ENCODE measurements at places on chromosomes 12 and 14.

- peak; percentile 65 for DNase-seq
Observed at GRCh38 chr14:74973003-74973653, 17.7 kb upstream of the PGF start.

- no peak for DNase-seq
Observed at GRCh38 chr14:77543240-77543551, 44.6 kb upstream of the ISM2 start.

GRCh38 chr12:24088751-24089509 is 139.5 kb upstream of the SOX5 start:
- DNase-seq: no peak

- DNase-seq: no peak
Observed at GRCh38 chr12:64240781-64241180, 18.7 kb upstream of the KICS2 start.

DNA sequence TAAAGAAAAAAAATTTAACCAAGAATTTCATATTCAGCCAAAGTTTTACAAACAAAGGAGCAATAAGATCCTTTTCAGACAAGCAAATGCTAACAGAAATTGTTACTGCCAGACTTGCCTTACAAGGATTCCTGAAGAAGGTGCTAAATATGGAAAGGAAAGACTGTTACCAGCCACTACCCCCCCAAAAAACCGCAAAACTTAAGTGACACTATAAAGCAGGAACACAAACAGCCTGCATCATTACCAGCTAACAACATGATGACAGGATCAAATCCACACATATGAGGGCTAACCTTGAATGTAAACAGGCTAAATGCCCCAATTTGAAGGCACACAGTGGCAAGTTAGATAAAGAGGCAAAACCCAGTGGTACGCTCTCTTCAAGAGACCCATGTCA is 55.7 kb downstream of the APOBEC1 start:
- DNase-seq: no peak

- no peak for DNase-seq
Observed at GRCh38 chr12:8886502-8887284, 27.6 kb upstream of the PHC1 start.
